NCI-H748 treated with DMSO at 0.1 percent for 48 hours (cell line): ENCODE measurements at places on chromosomes 2 and 18.

DNA sequence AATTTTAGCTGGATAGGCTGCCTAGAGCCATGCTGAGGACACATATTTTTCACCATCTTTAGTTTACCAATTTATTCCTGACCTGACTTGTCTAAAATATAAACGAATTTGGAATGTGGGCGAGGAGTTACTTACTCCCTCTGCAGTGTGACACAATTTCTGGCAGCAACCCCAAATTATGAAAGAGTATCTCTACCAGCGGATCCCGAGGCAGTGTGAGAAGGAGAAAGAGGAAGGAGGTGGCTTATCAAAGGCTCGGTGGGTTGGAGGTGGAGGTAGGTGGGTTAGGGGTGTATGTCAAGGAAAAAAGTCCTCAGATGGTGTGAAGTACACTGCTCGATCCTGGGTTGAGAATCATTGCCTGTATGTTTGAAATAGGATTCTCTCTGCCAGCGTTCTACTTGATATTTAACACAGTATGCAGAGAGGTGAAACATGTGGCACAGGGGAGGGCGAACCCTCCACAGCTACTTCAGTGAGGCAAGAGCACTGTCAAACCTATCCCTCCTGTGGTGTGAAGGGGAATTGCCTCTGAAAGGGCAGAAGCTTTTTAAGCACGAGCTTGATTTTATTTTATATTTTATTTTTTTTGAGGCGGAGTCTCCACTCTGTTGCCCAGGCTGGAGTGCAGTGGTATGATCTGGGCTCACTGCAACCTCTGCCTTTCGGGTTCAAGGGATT lies 76.0 kb downstream of the RFTN2 start:
- DNase-seq, result no peak

DNA sequence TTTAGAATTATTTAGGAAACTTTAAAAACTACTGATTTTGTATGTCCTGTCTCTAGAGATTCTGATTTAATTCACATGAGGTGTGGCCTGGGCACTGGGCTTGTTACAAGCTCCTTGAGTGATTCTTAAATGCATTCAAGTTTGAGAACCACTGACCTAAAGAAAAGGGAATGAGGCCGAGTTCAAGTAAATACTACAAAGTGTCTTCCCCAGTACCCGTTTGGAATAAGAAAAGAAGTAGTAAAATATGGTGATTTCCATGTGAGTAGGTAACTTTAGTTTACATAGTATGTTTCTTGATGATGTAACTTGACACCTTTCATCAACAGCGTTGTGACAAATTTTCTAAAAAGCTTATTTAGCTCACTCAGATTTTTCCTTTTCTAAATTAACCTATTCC lies 1022.9 kb upstream of the NRXN1 start:
- no peak for DNase-seq

DNA sequence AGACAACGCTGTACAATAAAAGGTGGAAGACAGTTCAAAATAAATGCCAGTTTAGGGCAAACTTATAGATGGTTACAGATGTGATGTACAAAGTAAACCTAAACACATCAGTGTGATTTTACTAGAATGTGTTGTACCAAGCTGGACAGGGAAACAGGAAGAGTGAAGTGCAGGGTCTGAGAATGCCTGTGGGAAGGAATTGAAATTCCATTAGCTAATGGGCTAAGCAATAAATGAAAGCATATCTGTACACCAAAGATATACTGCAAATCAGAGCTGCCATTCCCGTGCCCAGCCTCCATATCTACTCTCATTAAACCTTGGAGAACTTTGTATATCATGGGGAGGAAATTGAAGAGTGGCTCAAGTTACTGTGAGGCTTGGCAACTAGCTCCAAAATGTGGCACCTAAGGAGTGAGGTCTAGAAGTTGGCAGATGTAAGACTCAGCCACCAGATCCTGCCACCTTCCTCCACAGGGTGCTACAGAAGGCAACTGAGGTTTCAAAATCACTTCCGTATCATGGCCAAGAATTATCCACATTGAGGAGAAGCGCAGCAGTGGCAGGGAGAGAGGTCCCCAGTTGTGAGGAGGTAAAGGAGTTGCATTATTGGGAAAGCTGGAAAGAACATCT lies 277.8 kb downstream of the TCF4 start:
- DNase-seq, result no peak

DNA sequence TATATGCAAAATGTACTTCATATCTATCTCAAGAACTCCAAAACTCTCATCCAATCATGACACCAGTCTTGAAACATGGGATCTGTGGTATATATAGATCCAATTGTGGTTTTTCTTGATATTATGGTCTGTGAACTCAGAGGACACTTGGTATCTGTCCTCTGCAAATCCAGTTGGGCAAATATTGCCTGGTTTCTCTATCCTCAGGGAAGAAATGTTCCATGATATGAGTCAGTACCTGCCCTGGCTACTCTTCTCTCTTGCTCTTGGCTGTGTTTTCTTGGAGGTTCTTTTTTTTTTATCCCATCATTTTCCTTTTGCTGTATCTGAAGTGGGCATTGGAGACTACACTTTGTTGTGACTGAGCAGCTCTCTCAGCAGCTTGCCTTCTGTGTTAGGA lies 10.9 kb downstream of the NBEAL1 start:
- DNase-seq, result no peak

DNA sequence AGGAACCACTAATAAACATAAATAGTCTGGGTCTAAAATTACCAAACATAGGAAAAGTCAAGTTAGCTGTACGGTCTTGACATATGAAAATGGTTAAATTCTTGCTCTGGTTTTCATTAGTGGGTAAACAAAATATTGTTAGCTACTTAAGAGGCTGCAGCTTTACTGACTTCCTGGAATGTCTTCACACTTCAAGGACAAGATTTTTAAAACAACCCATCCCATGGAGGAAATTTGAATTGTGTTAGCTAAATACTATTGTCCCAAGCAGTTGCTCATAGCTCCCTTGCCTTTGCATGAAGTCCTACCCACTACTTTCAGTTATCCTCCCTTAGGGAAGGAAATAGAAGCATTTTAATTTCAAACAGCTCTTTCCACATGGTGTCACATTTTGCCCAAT lies 128.5 kb downstream of the EPHA4 start:
- DNase-seq, result no peak
